GM12865 (cell line): ENCODE measurements at places on chromosomes 5 and 9.
A peak's percentile ranks its signal among the peaks of the same experiment; 100 is the strongest.

GRCh38 chr5:168401226-168401625, 85.0 kb upstream of the RARS1 start:
- DNase-seq, result no peak

GRCh38 chr9:125815568-125815967, 68.4 kb downstream of the PBX3 start:
- DNase-seq, result no peak

- DNase-seq, result no peak
Observed at GRCh38 chr5:83857341-83857740, 136.7 kb upstream of the HAPLN1 start.

DNA sequence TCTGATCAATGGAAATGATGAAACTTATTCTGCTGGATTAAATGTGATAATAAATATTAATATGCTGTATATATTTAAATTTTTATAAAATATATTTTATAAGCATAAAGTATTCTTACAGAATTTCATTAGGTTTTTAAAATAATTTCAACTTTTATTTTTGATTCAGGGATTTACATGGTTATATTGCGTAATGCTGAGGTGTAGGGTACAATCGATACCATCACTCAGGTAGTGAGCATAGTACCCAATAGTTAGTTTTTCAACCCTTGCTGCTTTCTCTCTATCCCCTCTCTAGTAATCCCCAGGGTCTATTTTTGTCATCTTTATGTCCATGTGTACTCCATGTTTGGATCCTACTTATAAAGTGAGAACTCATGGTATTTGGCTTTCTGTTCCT, 5.7 kb downstream of the TLR4 start:
- no peak for DNase-seq

DNA sequence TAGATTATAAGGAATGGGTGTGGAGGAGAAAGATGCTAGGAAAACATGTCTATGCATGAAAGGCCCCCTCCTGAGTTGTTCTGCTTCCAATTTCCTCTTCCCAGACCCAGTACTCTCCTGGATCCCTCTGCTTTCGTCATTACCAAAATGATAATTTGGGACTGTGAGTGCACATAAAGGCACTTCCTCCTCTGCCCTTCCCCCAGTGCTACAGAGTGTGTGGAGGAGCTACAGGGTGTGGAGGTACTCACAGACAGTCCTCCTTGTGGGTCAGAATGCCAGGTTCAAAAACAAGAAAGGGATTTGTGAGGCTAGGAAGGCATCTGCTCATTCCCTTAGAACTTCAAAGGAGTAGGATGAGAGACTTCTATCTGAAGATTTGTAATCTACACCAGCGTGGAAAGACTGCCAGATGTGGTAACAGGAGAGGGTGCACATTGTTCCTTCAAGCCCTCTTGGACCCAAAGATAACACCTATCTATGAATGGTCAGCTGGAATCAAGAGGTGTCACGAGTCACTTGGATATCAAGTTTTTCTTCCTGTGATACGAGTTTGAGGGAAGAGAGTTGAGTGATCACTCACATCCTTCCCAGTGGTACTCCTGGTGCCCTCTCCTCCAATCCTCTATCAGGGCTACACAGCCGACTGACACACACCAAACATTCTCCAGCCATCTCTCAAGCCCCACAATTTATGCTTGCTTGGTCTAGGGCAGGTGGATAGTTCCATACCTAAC, 201.1 kb downstream of the EPB41L4A start:
- no peak for DNase-seq

GRCh38 chr9:89383030-89383720, 64.9 kb downstream of the SECISBP2 start:
- DNase-seq, result no peak

DNA sequence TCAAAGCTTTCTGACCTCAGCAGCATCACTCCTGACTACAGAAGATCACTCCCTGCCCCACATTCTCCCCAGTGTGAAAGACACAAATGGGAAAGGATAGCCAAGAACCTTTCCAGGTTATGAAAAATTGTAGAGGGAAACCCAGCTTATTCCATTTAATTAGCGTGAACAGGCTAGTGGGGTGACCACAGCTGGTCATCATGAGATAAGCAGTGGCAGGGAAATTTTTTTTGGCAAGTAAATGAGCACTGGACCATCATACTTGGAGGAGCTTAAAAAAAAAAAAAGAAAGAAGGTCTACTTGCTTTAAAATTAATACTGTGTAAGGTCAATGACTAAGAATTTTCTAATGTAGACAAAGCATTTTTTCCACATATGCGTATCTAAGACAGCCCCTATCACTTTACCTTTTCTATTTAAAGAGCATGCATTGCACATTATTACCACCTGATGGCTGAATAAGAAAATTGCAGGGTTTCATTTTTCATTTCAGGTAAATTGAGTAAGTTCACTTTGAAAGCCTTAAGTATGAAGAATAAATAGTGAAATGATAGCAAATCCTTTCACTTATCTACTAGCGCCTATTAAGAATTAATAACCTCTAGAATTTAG, 123.6 kb downstream of the ELAVL2 start:
- no peak for DNase-seq

DNA sequence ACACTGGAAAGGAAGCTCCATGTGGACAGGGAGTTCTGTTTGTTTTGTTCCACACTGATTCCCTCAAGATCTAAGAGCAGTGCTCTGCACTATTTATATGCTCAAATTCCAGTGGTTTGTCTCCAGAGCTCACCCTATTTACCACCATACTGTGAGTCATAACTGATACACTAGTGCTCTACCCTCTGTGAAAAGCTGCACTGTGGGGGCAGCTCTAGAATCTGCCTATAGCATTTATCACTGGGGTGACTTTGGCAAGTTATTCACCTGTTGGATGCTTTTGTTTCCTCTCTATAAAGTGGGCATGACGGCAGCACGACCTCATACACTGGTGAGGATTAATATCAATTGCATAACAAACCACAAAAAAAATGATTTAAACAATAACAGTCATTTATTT, 307.8 kb downstream of the NR2F1-AS1 start:
- DNase-seq, result no peak

- DNase-seq, result peak; percentile 98
Observed at GRCh38 chr5:132556763-132557477, at the start of gene RAD50. TSS of gene RAD50 (plus strand) at chr5:132556977. CDS start at chr5:132557325, 348 bp downstream.

GRCh38 chr9:122040561-122041242, 52.4 kb downstream of the TTLL11 start:
- DNase-seq, result no peak

DNA sequence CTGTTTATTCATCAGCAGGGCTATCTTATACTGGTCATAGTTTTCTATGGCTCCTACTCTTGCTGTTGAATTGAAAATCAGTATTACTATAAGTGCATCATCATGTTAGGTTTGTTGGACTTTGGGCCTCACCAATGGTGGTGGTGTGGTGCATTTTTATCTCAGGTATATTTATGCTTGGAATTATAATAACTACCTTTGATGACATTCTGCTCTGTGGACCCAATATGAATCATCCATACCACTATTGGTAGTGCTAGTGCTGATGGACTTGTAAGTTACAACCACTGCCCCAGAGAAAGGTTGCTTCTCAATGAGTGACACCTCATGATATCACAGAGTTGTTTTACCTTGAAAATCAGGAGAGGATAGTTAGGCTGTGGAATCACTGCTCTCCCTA, 28.0 kb downstream of the IL9 start:
- DNase-seq, result no peak

DNA sequence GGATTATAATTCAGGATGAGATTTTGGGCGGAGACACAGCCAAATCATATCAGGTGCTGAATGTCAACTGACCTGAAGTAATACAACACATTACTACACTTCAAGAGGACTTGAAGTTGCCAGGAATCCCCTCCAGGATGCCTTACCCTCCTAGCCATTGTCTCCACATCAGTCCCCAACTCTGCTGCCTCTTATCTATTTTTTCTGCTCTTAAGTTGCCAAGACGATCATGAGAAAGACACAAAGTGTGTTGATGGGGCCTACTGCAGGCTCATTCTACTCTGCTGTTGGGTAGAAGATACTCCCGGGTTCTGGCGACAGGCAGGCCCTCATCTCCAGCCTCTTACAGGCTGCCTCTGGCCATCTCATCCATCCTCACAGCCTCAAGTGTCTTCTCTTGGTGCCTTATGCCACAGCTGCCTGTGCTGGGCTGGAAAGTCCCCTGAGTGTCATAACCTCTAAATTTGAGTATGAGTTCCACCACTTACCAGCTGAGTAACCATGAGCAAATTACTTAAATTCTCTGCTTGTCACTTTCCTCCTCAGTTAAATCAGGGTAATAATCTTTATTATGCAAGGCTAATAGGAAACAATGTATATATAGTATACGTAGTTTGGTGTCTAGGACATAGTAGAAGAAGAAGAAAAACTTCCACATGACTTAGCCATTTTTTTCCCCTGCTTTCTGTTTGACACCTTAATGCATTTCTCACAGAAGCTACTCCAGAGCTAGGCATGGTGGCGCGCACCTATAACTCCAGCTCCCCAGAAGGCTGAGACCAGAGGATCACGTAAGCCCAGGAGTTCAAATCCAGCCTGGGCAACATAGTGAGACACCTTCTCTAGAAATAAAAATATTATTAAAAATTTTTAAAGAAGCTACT, 73.0 kb upstream of the SNX2 start:
- peak; percentile 87 for DNase-seq

GRCh38 chr9:31137176-31138160, 1247.0 kb upstream of the ACO1 start:
- DNase-seq, result no peak

GRCh38 chr9:99040911-99041582, 63.9 kb upstream of the TGFBR1 start:
- no peak for DNase-seq

DNA sequence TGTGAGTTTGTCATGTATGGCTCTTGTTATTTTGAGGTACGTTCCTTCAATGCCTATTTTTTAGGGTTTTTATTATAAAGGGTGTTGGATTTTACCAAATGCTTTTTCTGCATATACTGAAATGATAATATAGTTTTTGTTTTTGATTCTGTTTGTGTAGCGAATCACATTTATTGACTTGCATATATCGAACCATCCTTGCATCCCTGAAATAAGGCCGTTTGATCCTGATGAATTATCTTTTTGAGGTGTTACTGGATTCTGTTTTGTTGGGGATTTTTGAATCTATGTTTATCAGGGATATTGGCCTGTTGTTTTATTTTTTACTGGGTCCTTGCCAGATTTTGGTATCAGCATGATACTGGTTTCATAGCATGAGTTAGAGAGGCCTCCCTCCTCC, 25.9 kb downstream of the SELENOP start:
- no peak for DNase-seq

GRCh38 chr5:170631466-170632195, 127.8 kb downstream of the KCNIP1 start:
- no peak for DNase-seq
